ENCODE measurements at places on chromosomes 4 and X.

DNA sequence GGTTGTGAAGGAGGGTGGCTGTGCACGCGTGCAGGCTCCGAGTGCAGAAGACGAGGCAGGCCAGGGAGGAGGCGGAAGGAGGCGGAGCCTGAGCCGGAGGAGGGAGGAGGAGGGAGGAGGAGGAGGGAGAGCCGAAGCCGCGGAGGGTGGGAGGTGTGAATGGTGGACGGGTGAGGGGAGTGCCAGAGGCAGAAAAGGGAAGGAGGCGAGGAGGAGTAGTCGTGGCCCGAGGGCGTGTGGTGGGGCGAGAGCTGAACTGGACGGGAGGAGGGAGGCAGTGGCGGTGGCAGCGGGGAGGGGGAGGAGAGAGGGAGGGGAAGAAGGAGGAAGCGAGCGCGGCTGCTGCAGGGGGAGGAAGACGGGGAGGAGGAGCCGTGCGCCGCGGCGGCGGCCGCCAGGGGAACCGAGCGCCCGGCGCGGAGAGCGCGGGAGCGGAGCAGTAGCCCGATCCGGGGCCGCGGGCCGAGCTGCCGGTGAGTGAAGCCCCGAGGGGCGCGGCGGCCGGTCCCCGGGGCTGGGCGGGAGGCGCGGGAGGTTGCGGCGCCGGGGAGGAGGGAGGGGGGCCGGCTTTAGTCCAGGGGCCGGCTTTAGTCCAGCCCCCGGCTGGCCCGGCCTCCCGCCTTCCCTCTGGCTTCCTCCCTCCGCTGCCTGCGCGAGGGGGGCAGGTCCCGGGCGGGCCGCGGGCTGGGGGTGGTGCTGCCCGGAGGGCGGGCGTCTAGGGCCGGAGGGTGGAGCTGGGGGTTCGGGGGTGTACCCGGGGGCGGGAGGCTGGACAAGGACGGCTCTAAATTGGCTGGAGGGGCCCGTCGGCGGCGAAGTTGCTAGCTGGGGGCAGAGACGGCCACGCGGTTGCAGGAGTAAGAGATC is at the start of gene TMEM164:
TSS of gene TMEM164 (plus strand) at position 815 of the 867 bp plus-strand sequence. CDS start 661 bp downstream, outside the sequence.
- peak; percentile 59 for DNase-seq

- DNase-seq = no peak
Measured at GRCh38 chrX:39828971-39829370, 268.8 kb downstream of the BCOR start.

- DNase-seq = no peak
Measured at GRCh38 chrX:28223991-28224390, 242.7 kb upstream of the DCAF8L1 start.

DNA sequence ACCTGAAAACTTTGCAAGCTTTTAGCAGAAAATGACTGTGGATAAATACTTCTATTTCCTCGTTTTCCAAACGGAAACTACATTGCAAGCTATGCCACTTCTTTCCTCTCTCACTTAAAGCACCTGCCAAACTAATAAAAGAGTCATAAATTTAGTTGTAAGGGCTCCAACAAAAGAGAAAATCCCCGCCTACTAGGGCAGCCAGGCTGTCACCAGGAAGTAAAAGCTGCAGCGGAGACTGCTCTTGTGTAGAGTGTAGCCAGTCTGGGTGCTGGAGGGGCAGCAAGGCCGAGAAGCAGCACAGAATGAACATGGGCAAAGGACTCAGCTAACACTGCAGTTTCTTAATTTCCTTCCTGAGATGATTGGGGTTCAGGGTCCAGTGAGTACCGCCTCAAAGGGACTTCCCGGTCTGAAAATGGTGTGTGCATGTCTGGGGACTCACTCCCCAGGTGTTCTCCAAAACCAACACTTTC is 89.3 kb upstream of the MAML3 start:
- DNase-seq = no peak

All from activated CD8-positive, alpha-beta memory T cell treated with anti-CD3 and anti-CD28 coated beads for 1 hour (primary cell).